ENCODE measurements at places on chromosomes 12 and 14. TPM values are rescaled to one million over a fixed set of nuclear protein-coding genes. Genes with fewer than 3 reads are reported as not detected.

The DDN gene
- 0.56 TPM for total RNA-seq

The CLEC9A gene
- total RNA-seq = not detected

The NINJ2 gene
- total RNA-seq = 0.66 TPM

The PAX9 gene
- 2.8 TPM for total RNA-seq

The CLEC14A gene
- not detected for total RNA-seq

The TMEM30B gene
- 0.09 TPM for total RNA-seq

The IFI27 gene
- total RNA-seq = 0.91 TPM

The KRT71 gene
- total RNA-seq = not detected

The KRT86 gene
- total RNA-seq = 47.1 TPM

The TGFB3 gene
- 0.84 TPM for total RNA-seq

The EFS gene
- total RNA-seq = not detected

The PLEKHG7 gene
- total RNA-seq = not detected

The CKAP4 gene
- total RNA-seq = 76.1 TPM

The TEX52 gene
- total RNA-seq = not detected

The NDRG2 gene
- 3.6 TPM for total RNA-seq

The HIF1A gene
- 122 TPM for total RNA-seq

The KLRK1 gene
- total RNA-seq = not detected

The RNASE13 gene
- total RNA-seq = not detected

The FOXN4 gene
- total RNA-seq = not detected

The BDKRB2 gene
- total RNA-seq = 1.9 TPM

The SIX6 gene
- not detected for total RNA-seq

The CLEC4E gene
- total RNA-seq = 0.26 TPM

The ARHGEF40 gene
- total RNA-seq = 13.7 TPM

The KLRF1 gene
- not detected for total RNA-seq

The CLSTN3 gene
- 18.5 TPM for total RNA-seq

The CLEC2A gene
- not detected for total RNA-seq

The NRXN3 gene
- 1.0 TPM for total RNA-seq

The DLST gene
- 98.2 TPM for total RNA-seq

The TC2N gene
- total RNA-seq = 0.54 TPM

The LYZ gene
- total RNA-seq = 1.5 TPM

The KRT80 gene
- total RNA-seq = 66.0 TPM

The BAG5 gene
- 25.6 TPM for total RNA-seq

The RAPGEF3 gene
- 0.54 TPM for total RNA-seq

The NGB gene
- not detected for total RNA-seq

The NRL gene
- 0.65 TPM for total RNA-seq

The AGAP2 gene
- 0.34 TPM for total RNA-seq

The GALNT6 gene
- total RNA-seq = 3.6 TPM

The BICD1 gene
- total RNA-seq = 16.9 TPM

The PLBD1 gene
- 6.1 TPM for total RNA-seq

The SRGAP1 gene
- 9.0 TPM for total RNA-seq

The ACSM4 gene
- total RNA-seq = not detected

The TAS2R9 gene
- not detected for total RNA-seq

The LRP1-AS gene
- not detected for total RNA-seq

The CISTR gene
- not detected for total RNA-seq

The TMEM63C gene
- 2.2 TPM for total RNA-seq

The FAM186B gene
- 0.11 TPM for total RNA-seq

The CLEC4D gene
- not detected for total RNA-seq

Data from A549 treated with ZK216348 at 1 μM for 4 hours (cell line).